ENCODE measurements at places on chromosomes 5 and 9.

- no peak for DNase-seq
Observed at GRCh38 chr5:145946112-145946861, 9.9 kb downstream of the SH3RF2 start.

DNA sequence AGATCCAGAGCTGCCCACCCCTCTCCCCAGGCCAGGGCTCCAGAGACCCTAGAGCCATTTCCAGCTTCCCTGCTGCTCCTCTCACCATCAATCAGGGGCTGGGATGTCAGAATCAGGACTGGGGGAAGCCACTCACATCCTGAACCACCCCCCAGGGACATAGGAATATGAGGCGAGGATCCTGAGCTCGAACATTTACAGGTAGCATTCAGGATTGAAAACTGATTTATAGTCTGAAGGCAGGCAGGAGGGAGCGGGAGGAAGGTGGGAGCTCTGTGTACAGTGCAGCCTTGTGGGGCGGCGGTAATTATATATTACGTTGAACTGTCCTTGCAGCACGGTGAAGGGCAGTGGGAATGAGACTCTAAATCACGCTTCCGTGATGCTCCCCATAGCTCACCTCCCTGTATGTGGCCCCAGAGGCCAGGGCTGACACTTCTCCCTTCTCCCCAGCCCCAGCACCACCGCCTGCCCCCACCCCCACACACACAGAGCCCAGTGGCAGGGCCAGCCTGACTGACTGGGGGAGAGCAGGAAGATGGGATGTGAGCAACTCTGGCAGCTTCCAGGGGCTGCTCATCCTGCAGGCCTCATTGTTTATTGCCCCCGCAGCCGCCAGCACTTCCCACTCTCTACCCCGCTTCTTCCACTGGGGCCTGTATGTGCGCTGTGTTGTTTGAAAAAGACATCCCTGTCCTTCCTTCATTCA is 76.0 kb upstream of the HSPA9 start:
- DNase-seq, result no peak

DNA sequence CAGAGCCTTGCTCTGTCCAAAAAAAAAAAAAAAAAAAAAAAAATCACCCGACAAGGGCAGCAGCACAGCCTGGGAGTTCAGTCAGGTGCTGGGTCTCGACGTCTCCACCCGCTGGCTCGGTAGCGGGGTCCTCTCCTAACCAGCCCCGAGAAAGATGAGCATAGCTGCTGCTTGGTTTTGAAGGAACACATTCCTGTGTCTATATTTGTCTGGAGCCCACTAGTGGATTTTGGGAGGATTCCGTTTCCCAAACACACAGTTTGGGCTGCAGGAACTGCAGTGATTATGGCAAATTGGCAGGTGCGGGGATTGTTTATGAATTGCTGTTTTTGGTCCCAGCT is 1.2 kb downstream of the OTULINL start:
- DNase-seq, result no peak

- no peak for DNase-seq
Observed at GRCh38 chr9:88988796-88989641, 2.2 kb upstream of the S1PR3 start.

- DNase-seq, result no peak
Observed at GRCh38 chr9:134764473-134765269, 115.9 kb upstream of the FCN2 start.

DNA sequence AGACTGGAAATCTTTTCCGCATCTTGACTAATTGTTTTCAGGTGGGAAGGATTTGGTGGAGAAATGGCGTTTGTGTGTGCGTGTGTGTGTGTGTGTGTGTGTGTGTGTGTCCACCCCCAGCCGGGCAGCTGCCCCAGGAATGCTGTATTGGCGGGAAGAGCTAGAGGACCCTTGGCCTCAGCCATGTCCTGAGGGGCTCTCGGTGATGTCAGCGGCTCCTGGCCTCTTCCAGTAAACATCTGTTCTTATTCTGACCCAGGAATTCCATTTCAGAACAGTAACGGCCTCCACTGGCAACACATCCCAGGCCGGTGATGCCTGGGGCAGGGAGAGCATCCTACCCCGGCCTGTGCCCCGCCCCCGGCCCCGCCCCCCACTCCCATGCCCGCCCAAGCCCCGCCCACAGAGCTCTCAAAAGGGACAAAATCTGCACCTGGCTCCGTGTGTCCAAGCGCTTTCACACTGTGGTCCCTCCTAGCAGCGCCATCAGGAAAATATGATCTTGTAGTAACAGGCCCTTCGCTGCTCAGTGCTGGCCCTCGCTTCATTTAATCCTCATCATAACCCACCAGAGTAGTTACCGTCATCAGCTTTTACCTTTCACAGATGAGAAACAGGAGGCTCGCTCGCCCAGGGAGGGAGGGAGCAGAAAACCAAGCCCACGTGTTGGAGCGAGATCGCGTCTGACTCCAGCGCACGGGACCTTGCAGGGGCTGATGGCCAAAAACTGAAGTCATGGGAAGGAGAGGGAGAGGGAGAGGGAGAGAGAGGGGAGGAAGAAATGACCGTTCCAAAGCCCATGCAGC is 18.9 kb downstream of the ADAMTS2 start:
- DNase-seq, result no peak

- DNase-seq, result no peak
Observed at GRCh38 chr5:146947181-146947941, 68.8 kb upstream of the PPP2R2B start.

DNA sequence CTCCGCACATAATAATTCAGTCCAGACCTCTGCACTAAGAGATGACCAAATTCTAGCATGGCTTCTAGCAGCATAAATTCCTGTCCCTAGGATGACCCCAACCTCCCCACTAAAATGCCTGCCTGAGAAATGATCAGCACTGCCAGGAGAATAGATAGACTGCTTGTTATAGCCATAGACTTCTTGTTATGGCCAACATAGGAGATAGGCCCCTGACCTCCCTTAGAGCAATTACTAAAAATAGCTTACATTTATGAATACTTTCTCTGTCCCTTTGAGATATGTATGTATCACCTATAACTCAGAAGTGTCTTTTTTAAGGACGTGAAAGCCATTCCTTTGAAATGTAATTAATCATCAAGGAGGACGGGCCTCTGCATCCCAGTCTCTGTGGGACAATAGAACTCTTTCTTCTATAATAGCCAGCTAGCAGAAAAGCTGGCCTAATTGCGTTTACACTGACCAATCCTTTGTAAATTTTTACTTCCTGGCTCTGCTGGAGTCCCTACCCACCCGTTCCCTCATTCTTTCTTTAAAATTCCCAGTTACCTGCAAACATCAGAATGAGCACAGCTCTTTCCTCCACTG is 1002.7 kb downstream of the CDH18 start:
- no peak for DNase-seq

- DNase-seq, result no peak
Observed at GRCh38 chr9:22159586-22159985, 150.5 kb upstream of the CDKN2B start.

- DNase-seq, result no peak
Observed at GRCh38 chr5:107389130-107389774, 281.5 kb downstream of the EFNA5 start.

GRCh38 chr5:71976449-71976848 is 130.8 kb upstream of the MAP1B start:
- no peak for DNase-seq

DNA sequence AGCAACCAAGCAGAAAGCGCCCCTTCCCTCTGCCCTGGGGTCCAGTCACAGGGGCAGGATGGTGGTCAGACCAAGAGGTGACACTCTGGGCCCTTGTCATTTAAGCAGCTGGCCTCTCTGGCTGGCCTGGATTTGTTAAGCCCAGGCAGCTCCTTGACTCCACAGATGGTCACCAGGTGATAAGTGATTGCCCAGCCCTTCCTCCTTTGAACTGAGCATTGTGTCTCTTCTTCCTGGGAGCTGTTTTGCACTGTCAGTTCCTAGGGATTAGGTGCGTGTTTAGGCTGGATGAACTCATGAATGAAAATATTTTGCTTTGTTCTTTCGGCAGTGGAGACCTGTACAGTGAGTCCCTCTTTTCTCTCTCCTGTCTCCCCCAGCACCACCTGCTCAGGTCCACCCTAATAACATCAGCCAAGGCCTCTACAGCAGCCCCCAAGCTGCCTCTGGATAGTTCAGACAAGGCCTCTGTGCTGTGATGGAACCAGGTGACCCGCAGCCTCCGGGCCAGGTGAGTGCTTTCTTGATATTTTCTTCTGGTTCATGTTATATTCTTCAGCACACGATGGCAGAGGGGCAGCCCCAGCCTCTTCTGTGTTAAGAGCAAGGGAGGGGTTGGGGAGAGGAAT is 139.7 kb upstream of the PITX1 start:
- no peak for DNase-seq

DNA sequence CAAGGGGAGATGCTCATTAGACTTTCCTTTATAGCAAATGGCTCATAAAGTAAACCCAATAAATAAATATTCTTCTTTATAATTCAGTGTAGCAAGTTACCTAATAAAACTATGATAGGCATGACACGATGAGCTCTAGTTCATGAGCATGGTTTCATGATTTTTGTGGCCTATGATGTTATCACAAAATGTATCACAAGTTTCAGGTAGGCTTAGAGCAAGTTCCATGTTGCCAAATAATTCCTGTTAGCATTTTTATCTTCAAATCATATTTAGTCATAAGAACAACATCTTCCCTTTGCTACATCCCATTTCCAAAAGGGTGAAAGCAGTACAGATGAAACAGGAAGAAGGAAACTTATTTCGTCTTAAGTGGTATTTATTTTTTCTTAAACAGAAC is 200.2 kb downstream of the ENC1 start:
- no peak for DNase-seq

DNA sequence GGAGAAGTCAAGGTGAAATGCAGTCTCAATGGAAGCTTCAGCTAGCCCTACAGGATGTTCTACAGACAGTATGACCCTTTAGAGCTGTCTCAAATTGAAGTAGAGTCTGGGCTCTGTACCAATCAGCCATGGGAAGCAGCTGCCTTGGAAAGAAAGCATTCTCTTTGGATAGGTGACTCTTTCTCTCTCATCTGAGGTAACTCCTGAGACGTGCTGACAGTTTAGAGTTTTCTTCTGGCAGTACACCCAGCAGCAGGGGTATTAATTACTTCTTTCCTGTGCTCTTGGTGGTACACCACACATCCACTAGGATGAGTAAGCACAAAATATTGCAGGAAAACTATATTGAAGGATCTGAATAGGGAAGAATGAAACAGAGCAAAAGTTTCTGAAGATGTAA is 329.6 kb upstream of the RGMB start:
- DNase-seq, result no peak

GRCh38 chr9:115135821-115136778 is 18.1 kb upstream of the TNC start:
- no peak for DNase-seq

GRCh38 chr9:84894859-84895258 is 225.3 kb downstream of the NTRK2 start:
- DNase-seq, result no peak

DNA sequence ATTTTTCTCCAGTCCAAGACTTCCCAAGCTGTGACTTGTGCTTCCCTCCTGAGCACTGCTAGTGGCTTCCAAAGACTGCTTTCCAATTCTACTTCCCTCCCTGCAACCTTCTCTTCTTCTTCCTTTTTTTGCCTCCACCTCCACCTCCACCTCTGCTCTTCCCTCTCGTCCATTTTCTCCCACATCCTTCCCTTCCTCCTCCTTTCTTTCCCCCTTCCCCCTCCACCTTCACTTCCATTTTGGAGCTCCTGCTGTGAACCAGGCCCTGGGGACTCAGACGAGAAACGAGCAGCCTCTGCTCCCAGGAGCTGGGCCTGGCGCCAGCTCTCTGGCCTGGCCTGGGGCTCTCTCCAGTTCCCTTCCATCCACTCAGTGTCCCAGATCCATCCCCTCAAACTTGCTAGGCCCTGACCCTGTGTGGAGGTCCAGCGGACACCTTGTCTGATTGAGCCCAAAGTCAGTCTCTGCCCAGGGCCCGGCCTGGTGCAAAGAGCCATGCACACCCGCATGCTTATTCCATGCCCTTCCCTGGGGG is 5.6 kb downstream of the GADD45G start:
- no peak for DNase-seq

DNA sequence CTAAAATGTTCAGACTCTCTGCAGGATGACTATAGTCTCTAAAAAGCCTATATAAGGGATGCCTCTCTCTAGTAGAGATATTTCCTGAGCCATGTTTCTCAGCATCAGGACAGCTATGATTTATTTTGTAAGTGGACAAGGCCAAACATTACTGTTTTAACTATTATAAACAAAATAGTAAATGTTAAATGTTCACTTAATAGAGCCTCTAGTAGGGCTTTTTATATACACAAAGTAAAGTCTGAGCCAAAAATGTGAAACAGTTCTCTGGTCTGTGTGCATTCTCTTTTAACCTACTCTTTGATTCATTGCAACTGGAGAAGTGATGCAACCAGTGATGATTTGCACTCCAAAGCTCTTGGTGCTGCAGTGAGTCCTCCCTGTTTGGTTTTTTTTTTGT is 220.5 kb downstream of the GDNF start:
- DNase-seq, result no peak

- DNase-seq, result no peak
Observed at GRCh38 chr5:20359377-20359776, 371.4 kb upstream of the CDH18 start.

DNA sequence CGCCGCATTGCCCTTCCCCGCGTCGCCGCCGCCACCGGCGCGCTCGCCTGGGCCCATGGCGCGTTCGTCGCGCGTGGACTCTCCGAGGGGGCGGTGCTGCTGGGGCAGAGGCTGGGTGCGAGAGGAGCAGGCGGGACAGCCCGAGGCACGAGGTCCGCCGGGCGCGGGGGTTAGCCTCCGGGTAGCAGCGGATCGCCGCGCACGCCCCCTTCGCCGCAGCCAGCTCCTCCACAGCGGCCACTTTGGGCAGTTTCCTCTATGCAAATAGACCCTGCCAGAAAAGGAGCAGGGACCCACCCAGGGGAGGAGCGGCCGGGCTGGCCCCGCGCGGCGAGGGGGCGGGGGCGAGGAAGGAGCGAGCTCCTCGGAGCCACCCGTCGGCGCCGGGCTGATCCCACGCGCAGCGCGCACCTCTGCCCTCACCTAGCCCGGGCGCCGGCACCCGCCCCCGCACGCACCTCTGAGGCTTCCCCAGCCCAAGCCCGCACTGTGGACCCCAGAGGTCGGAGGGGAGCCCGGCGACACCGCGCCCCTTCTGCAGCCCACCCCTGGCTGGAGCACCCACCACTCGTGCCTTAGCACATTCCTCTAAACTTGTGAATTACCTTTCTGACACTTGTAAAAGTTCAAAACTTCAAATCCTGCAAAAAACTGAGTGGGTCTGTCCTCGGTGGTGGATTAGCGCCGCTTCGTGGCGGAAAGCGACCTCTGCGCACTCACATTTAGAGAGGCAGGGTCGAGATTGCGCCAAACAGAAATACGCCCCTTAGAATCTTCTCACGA is at the start of gene COL23A1:
Gene COL23A1, minus strand, starts transcription at position 253 of the 783 bp plus-strand sequence.
- DNase-seq, result peak; percentile 14

DNA sequence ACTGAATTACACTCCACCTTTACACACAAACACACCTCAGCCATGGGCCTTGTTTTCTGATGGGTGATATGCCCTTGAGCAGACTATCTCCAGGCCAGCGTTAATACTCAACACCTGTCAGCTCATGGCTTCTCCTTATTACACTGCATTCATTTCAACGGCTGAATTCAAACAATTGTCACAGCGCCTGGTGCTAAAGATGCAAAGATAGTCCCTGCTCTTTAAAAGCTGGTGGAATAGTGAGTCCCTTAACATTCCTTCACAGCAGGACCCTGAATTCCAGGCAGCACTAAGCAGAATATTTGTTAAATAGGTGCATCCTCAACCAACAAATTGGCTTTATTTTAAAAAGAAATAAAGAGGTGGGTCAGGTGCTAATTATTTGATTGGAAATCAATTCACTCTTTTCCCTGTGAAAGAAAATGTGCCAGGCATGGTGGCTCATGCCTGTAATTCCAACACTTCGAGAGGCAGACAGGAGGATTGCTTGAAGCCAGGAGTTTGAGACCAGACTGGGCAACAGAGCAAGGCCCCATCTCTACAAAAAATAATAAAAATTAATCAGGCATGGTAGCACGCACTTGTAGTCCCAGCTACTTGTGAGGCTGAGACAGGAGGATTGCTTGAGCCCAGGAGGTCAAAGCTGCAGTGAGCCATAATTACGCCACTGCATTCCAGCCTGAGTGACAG is 155.7 kb upstream of the EFNA5 start:
- no peak for DNase-seq
